Fibroblast of pulmonary artery (primary cell): ENCODE measurements at places on chromosomes 12 and 14.

DNA sequence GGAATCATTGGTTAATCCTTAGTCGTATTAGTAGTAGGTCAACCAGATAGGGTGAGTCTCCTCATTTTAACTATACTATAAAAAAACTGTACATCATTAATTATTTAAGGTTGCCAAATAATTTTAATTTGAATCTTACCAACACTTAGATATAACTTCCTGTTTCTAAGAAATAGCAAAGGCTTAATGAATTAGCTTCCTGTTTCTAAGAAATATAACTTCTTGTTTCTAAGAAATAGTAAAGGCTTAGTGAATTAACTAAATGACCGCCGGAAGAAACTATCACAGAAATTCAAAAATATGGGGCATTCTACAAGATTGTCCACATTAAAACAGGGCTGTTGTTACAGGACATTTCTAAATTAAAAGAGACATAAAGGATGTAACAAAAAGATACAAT is 392.9 kb upstream of the FOXG1 start:
- no peak for DNase-seq

DNA sequence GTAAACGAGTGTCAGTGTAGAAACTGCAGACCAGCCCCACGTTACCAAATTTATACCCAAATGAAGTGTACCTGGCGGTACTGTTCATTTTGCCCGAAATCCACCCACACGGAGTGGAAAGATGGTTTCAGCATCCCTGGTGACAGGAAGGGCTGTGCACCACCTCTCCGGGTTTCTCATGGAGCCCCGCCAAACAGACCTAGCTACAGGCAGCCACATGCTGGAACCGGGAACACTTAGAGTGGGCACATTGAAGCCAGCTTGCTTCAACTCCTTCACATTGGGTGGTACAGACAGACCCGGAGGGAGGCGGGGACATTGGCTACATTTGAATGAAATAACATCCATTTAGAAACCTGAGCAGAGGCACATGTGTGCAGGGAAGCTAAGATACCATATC is 84.4 kb downstream of the PPP2R5C start:
- DNase-seq, result no peak

DNA sequence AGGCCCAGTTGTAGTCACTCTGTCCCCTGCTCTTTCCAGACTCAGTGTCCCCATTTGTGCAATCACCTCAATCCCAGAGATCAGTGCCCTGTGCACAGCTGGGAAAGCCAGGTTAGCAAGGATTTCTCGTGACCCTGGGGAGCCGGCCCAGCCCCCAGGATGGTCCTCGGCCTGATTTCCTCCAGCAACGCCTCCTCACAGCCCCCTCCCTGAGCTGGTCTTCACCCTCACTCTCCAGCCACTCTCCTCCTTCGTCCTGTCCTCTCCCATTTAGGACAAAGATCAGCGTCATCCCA is 194.8 kb upstream of the C14orf180 start:
- DNase-seq, result no peak

DNA sequence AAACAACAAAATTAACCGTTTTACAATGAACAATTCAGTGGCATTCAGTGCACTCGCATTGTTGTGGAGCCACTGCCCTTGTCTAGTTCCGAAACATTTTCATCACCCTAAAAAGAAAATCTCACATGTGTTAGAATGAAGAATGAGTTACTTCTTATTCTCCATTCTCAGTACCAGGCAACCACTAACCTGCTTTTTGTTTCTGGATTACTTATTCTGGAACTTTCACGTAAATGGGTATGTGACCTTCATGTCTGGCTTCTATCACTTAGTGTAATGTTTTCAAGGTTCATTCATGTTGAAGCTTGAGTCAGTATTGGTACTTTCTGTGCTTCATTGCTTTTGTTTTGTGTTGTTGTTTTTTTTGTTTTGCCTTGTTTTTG is 15.6 kb downstream of the RCOR1 start:
- no peak for DNase-seq

DNA sequence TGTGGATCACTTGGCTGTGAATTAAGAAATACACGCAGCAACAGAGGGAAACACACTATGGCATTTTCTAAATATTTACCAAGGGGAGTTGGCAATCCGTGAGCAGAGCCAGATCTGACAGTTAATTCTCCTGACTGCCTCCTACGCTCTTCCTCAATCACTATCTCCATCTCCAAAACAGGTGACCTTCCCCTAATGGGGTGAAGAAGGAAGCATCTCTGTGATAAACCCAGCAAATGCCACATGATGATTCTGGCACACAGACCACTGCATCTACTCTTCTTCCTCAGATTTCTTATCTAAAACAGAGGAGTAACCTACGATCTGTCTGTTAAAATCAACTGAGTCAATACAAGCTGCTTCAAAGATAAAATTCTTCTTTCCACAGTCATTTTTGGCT is 4.4 kb downstream of the SPTB start:
- DNase-seq, result no peak

DNA sequence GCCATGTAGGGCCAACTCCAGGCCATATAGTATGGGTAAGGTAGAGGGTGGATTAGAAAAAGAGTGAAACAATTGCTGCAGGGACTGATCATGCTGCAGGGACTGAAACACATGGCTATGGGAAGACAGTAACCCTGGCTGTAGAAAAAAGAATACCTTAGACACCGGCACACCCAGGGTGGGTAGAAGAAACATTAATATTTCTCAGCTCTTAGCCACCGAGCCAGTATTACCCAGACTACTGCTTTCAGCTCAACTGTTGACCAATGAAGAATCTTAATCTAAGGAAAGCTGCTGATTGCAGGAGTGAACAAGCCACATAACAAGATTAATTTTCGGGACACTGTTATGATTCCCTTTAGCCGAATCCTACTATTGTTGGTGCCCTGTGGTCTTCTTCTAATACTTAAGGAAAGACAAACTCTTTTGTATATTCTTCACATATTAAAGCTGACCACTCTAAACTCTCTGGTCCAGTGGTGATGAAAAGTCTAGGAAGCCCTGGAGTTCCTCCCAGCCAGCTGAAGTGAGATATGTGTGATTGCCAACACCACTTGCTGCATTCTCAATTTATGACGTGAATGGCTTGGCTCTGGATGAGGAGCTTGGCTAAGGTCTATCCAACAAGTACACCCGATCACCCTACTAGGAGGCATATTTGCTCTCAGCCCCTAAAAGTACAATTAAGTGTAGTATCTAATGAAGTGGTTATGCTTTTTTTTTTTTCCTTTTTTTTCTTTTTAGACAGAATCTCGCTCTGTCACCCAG is 69.2 kb downstream of the NOVA1 start:
- DNase-seq, result peak; percentile 75

- peak; percentile 97 for DNase-seq
Measured at GRCh38 chr12:19273482-19274330, 144.2 kb downstream of the PLEKHA5 start.

DNA sequence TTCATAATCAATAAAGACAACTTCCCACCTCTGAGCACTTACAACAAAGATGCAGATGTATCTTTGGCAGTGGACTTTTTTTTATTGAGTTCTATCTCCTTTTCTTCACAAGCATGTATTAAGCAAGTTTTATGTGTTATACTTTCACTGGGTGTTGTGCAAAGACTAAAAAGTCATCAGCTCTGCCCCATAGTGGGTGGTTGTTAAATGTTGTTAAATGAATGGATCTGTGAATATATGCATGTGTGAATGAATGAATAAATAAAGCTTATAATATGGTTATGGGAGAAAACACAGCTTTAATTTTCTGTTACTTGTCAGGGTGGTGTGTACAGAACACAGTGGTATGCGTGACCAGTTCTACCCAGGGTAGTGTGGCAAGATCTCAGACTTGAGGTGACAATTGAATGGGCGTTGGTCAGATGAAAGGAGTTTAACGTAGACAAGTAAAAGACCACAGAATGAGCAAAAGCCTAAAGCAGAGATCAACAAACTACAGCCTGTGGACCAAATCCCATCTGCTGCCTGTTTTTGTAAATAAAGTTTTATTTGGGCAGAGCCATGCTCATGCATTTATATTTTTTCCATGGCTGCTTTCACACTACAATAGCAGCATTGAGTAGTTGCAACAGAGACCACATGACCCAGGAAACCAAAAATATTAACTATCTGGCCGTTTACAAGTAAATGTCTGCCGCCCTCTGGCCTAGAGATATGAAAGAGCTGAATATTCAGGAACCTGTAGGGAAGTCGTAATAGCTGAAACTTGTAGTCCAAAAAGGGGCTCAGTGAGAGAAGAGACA is 207.4 kb upstream of the EEA1 start:
- DNase-seq, result no peak

DNA sequence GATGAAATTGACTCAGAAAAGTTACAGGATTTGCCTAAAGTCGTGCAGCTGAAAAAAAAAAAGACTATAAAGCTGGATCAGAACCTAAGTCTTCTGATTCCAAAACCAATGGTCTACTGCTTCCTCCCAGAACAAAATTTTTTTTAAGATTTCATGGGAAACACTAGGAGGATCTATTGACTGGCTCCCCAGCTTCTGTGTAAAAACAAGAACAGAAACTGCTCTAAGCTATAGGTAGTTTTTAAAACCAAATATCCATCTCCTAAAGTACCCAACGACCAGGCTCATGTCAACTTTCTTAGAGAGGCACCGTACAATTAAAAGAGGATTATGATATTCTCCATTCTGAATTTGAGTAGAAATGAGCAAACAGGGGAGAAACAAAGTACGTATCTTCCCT is 9.4 kb downstream of the FMNL3 start:
- no peak for DNase-seq
